ENCODE measurements at places on chromosomes 5 and 9.

DNA sequence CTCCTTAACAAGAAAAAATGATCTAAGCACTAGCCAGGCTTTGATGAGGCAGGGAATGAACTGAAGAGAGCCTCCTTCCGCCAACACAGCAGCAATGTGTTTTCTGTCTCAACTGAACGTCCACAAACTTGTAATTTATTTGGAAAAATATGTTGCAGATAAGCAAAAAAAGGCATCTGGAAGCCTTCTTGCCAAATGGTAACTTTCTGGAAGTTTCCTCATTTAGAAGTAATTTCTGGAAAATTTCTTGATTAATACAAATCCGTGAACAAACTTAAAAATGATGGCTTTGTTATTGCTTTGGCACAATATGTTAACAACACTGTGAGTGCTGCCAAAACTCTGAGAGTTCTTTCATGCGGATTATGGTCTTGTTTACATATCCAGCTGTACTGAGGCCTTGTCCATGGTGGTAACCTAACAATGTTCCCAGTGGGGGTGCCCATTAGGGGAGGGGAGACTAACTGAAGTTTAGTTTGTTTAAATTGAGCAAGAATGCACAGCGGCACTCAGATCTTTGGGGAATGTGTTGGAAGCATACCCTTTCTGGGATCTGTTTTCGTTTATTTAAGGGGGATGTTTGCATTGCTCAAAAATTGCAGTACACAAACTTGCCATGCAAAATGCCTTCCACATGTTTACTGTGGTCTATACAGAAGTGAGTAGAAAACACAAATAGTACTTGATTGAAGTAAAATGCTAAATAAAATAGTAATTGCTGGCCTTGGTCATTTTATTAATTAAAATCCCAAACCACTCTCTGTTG lies 334.7 kb downstream of the NR2F1-AS1 start:
- no peak for DNase-seq

DNA sequence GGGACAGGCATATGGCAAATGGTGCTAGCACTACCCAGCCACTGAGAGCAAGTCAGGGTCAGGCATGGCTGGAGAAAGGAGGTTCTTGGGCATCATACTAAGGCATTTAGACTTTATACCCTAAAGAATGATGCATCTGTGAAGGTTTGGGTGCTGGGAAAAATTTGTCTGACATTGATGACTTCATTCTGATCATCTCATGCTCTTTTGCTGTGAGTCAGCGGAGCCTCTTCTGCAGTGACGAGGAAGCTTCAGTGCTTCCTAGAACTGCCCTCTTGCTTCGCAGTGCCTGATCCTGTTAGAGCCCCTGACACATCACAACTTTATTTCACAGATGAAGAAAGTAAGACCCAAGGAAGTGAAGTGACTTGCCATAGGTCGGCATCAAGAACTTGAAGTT lies 266.6 kb upstream of the GAS1 start:
- DNase-seq, result no peak

DNA sequence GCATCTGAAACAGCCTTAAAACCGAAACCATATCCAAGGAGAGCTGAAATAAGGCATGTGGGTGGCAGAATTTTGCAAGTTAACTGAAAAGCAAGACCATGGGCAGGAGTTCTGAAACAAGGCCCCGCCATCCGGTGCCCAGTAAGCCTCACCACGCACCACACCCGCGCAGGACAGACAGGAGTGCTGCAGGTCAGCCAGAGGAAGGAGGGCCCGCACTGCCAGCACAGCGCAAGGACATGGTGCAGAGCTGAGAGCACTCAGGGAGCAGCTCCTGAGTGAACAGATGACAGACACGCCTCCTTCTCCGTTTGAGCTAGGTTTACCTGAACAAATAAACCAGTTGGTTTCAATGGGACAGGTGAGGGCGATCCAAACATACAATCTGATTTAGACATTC lies 16.5 kb upstream of the ISCA1 start:
- DNase-seq, result no peak

DNA sequence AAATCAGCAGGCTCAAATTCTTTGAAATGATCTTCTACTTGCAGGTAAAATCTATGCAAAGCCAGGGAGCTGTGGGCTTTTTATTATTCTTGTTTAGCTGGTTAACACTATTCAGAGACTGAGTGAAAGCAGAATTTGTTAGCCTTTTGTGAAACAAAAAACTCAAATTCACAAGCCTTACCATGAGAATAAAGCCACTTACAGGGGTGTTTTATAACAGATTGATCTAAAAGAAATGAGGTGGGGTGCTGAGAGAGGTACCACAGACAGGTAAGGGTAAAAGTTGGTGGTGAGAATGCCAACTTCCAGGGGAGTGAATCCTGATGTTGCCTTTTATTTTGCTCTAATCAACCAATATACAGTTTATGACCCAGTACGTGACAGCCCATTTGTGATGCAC lies 1585.6 kb downstream of the EFNA5 start:
- DNase-seq, result no peak

GRCh38 chr5:126454081-126454480 lies 30.9 kb downstream of the GRAMD2B start:
- no peak for DNase-seq

DNA sequence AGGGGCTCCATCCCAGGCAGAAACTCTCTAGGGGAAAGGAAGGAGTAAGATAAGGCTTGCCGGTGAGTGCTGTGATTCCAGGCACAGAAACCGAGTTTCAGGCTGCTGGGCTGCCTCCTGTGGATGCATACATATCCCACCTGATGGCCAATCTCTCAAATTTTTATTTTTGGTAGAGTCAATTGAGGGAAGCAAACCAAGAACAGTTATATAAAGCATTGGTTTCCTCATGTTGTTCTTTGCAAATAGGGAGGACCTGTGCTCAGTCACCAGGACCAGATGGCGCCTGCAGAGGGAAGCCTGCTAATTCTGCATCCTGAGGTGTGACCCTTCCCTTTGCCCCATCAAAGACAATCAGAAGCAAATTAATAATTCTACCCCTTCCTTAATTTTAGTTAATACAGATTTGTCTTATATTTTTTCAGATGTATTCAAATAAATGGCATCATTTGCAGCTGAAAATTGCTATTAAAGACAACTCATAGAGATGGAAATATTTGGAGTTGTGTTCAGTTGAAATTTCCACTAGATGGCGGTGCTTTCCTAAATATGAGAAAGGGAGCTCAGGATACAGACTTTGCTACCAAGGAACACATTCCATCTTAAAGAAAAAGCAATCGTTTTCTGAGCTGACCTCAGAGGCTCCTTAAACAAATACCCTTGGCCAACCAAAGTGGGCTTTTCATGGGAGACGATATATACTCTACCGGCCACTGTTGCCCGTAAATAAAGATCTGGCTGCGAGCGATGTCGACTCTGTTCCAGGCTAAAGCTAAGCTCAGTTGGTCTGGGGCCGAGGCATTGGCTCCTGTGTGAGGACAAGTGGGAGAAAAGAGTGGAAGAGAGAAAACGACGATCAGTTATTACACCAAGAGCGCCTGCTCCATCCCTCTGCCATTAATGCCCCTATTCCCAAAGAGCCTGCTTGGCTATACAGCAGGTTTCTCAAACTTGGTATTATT lies 225.7 kb upstream of the KLF9 start:
- DNase-seq, result peak; percentile 6

All from NCI-H526 treated with DMSO at 0.1 percent for 48 hours (cell line).